Endothelial cell of umbilical vein (primary cell): ENCODE measurements at places on chromosomes 5 and 9. TPM values are rescaled to one million over a fixed set of nuclear protein-coding genes. Genes with fewer than 3 reads are reported as not detected.

SARDH gene
- total RNA-seq: 0.30 and 0.44 TPM in 2 replicates

ZBED3 gene
- 11.8 and 16.0 TPM in 2 replicates for total RNA-seq

SLC23A1 gene
- not detected in 2 replicates for total RNA-seq

SOX30 gene
- total RNA-seq: not detected in 2 replicates

DNA sequence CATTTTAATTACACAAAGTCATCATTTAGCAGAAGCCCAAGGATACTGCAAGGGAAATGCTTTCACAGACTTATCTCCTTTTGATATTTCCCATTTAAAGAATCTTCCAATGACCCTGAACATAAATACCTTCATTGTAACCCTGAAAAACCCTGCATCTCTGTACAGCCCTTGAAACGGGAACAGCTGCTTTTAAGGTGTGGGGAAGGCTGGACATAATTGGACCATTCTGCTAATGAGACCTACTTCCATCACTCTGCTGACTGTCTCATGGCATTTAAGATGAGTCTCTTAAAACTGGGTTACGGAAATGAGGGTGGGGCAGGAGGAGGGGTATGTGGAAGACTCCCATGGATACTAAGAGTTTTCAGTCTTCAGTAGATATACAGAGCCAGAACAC is 485.8 kb downstream of the BRINP1 start:
- no peak for DNase-seq

GRCh38 chr9:91036826-91037510 is 235.3 kb downstream of the SYK start:
- DNase-seq: peak; percentile 94

GRCh38 chr5:124460642-124461041 is 285.8 kb downstream of the ZNF608 start:
- no peak for DNase-seq

- DNase-seq: peak; percentile 53
Observed at GRCh38 chr5:148974642-148975327, 88.1 kb downstream of the SH3TC2 start.

DNA sequence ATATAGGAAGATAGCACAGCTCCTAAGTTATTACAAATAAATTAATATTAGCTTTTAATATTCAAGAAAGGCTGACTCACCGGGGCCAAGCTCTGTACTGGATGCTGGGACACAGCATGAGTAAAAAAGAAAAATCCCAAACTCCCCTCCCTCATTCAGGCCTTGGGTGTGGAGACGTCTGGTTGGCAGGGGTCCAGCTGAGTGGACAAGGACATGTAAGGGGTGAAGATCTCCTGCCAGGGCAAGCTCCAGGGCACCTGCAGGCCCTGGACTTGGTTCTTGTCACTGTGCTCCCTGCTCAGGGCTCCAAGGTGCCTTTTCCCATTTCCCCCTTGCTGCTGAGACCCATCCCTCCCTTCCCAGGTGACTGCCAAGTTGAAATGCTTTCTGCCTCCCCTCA is 388.5 kb downstream of the ENC1 start:
- DNase-seq: no peak

DNA sequence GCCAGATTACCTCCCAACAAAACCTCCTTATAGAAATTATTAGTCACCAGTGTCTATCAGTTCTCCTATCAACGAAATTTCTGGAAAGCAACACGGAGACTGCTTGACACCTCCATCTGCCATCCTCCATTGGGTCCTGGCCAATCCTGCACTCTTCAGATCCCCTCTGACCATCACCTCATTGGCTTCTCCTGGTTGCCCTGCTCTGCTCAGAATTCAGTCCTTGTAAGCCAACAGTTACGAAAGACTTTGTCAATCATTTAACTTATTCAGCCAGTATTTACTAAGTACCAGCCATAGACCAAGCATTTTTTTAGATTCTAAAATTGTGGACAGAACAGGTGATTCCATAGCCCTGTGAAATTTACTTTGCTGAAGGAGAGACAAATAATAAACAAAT is 228.5 kb downstream of the MARCHF11 start:
- no peak for DNase-seq

GRCh38 chr5:180090098-180090768 is 18.7 kb upstream of the RNF130 start:
- peak; percentile 77 for DNase-seq
